ENCODE measurements at places on chromosomes 5 and 9. TPM values are rescaled to one million over a fixed set of nuclear protein-coding genes. Genes with fewer than 3 reads are reported as not detected.

Gene SLC2A6
- total RNA-seq = 21.6 TPM

Gene GRXCR2
- total RNA-seq = not detected

Gene CKMT2
- total RNA-seq = not detected

Gene ACTBL2
- total RNA-seq = 0.03 TPM

Gene GRK6
- total RNA-seq = 27.6 TPM

Data from A549 treated with CORT108297 at 1 μM for 4 hours (cell line).